ENCODE measurements at places on chromosomes 4 and X.
A peak's percentile ranks its signal among the peaks of the same experiment; 100 is the strongest.

- H3K27me3 ChIP-seq: no peaks in the 10 kb centered on the region
- H3K36me3 ChIP-seq: no peaks in the 10 kb centered on the region
- H3K4me1 ChIP-seq: no peaks in the 10 kb centered on the region
- peak; percentile 22 for DNase-seq
These were observed at the start of gene CDS1 for GRCh38 chr4:84582988-84583875. Gene CDS1 (plus strand): TSS chr4:84583127. CDS start chr4:84583402, 275 bp downstream.

DNA sequence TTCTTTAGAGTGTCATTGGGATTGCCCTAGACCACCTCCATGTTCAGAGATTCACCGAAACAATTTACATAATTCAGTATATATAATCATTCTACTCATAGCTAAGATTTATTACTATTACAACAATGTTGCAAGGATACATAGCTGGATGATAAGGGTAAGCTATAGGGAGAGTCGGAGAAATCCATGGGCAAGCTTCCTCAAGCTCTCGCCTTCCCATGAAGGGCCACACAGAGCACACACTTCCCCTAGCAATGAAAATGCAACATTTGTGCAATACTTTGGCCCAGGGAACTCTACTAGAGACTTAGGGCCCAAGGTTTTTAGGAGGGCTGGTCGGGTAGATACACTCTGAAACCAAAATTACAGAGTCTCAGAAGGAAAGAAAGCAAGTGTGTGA is 49.7 kb upstream of the ABCG2 start:
- H3K4me1 ChIP-seq: no peaks in the 10 kb centered on the region
- H3K27ac ChIP-seq: no peak overlapping the region
- no peaks in the 10 kb centered on the region for H3K36me3 ChIP-seq

- no peak for DNase-seq
- no peak overlapping the region for H3K4me3 ChIP-seq
- no peaks in the 10 kb centered on the region for H3K4me1 ChIP-seq
- no peaks in the 10 kb centered on the region for H3K27me3 ChIP-seq
- H3K27ac ChIP-seq: no peak overlapping the region
- H3K36me3 ChIP-seq: no peaks in the 10 kb centered on the region
These were observed 28.7 kb downstream of the CCNG2 start for GRCh38 chr4:77185686-77186085.

DNA sequence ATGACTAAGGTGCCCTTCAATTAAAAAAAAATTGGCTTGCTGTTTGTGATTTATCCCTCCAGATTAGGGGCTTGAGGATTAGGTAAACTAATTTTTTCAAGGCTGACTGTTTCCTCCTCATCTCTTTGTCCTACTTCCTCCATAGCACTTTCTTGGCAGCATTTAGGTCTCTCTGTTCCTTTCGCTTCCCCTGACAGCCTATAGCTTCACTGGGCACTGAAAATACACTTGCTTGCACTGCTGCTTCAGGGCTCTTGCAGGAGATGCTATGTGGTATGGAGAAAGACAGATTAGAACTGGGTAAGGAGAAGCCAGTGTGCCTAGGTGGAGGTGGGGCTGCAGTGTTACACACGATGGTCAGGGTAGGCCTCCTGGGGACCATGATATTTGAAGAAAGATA is 112.3 kb upstream of the SFRP2 start:
- H3K4me3 ChIP-seq: no peak overlapping the region
- no peak overlapping the region for H3K27ac ChIP-seq
- no peak for DNase-seq
- H3K27me3 ChIP-seq: no peaks in the 10 kb centered on the region

GRCh38 chrX:130091980-130092522 is 18.2 kb downstream of the ELF4 start:
- no peak for DNase-seq
- H3K4me1 ChIP-seq: no peaks in the 10 kb centered on the region
- H3K36me3 ChIP-seq: no peaks in the 10 kb centered on the region
- peak overlapping the region; percentile 19 for H3K27ac ChIP-seq

DNA sequence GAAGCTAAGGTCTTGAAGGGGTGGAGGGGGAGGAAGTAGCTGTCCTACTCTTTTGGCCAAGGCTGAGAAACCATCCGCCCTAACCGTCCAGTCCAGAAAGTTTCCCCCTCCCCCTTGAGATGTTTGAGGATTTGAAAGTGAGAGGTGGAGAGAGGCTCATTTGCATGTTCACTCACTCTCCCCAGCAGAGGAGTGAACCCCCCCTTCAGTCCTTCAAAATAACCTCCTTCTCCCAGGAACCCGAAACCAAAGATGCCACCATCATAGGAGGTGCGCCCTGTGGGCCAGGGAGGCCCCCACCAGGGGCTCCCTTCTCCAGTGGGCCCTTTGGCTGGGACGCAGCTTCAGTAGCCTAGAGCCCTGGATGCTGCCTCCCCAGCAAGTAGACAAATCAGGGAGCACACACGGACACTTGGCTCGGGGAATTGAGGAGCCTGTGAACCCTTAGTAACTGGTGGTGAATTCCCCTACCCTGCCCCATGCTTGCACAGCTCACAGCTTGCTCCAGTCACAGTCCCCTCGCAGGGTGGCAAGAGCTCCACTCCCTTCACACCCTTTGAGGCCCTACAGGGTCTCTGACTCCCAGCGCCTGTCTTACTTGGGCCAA is 25.6 kb downstream of the ELF4 start:
- H3K4me3 ChIP-seq: no peak overlapping the region
- peaks cover 13% of the 10 kb centered on the region for H3K27me3 ChIP-seq
- H3K4me1 ChIP-seq: no peaks in the 10 kb centered on the region
- no peaks in the 10 kb centered on the region for H3K36me3 ChIP-seq
- no peak for DNase-seq
- H3K27ac ChIP-seq: no peak overlapping the region

DNA sequence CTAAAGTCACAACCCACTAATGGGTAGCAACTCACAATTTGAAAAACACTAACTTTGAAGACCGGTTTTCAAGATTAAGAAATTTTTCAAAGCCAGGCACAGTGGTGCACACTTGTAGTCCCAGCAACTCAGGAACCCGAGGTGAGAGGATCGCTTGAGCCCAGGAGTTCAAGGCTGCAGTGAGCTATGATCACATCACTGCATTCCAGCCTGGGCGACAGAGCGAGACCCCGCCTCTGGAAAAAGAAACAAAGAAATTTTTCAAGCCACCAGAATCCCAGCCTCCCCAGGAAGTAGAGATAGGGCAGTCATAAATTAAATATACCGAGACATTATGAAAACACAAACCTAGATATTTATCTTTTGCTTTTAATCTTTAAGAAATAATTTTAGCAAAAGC is 13.0 kb downstream of the SMARCA1 start:
- no peak overlapping the region for H3K27ac ChIP-seq
- no peaks in the 10 kb centered on the region for H3K4me1 ChIP-seq
- H3K36me3 ChIP-seq: no peaks in the 10 kb centered on the region
- no peak overlapping the region for H3K4me3 ChIP-seq
- DNase-seq: no peak
- H3K27me3 ChIP-seq: no peaks in the 10 kb centered on the region

GRCh38 chr4:170214731-170215130 is 125.0 kb upstream of the AADAT start:
- H3K36me3 ChIP-seq: no peaks in the 10 kb centered on the region
- no peak for DNase-seq
- no peaks in the 10 kb centered on the region for H3K4me1 ChIP-seq
- H3K27ac ChIP-seq: no peak overlapping the region

DNA sequence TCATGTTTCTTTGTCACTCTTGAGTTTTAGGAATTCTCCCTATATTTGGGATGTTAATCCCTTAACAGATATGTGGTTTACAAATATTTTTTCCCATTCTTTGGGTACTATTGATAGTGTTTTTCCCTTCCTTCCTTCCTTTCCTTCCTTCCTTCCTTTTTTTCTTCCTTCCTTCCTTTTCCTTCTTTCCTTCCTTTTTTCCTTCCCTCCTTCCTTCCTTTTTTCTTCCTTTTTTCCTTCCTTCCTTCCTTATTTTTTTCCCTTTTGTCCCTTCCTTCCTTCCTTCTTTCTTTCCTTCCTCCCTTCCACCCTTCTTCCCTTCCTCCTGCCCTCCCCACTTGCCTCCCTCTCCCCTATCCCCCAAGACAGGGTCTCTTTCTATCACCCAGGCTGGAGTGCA is 42.1 kb downstream of the WDR17 start:
- no peaks in the 10 kb centered on the region for H3K27me3 ChIP-seq
- H3K36me3 ChIP-seq: no peaks in the 10 kb centered on the region
- H3K27ac ChIP-seq: no peak overlapping the region
- H3K4me1 ChIP-seq: no peaks in the 10 kb centered on the region

- DNase-seq: no peak
- H3K4me1 ChIP-seq: no peaks in the 10 kb centered on the region
- no peaks in the 10 kb centered on the region for H3K27me3 ChIP-seq
These were observed 1102.0 kb downstream of the C4orf33 start for GRCh38 chr4:130197946-130198345.
